ENCODE measurements at places on chromosomes 12 and 14.

GRCh38 chr14:100979780-100980179 is 76.3 kb upstream of the RTL1 start:
- peak; percentile 68 for DNase-seq

DNA sequence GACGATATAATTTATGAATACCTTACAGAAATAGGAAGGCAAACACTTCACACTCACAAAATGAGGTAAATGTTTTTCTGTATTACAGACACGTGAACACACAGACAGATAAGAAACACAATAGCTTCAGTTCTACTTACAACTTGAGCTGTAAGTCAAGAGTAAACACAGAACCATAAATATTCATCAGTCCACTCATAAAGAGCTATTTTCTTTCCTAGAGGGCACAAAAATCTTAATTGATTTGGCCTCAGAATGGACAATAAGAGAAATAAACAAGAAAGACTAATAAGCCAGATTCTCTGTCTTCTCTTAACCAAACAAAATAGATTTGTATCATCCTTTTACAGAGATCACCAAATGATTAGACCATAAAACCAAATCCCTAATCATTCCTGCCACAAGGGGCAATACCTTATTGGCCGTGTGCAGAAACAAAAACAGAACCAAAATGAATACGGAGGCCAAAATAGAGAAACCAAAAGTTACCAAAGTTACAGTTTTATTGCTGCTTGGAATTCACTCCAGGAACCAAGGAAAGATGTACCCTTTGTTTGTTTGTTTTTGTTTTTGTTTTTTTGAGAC is 38.1 kb upstream of the GARIN2 start:
- DNase-seq: peak; percentile 14

GRCh38 chr12:2922329-2922728 is 31.6 kb downstream of the TULP3 start:
- DNase-seq: peak; percentile 10

- DNase-seq: no peak
Measured at GRCh38 chr14:76923431-76924370, 97.5 kb downstream of the LRRC74A start.

DNA sequence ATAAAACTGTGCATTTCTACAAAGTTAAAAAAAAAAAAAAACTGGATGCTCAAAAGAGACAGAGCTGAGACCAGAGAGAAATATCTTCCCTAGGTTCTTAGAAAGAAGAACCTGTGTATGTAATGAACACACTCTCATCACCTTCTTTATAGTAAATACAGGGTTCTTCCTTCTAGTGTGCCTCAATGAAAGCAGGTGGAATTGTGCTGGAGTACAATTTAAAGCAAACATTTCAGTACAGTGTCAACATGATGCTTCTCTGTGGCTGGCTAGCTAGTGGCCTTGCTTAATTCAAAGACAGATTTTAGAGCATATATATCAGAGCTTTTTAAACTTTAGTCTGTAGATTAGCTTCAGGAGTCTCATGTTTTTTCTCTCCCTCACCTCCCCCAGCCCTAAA is 249.8 kb upstream of the ARHGAP5 start:
- DNase-seq: no peak

GRCh38 chr12:6092784-6093722 is 31.4 kb downstream of the VWF start:
- peak; percentile 83 for DNase-seq

DNA sequence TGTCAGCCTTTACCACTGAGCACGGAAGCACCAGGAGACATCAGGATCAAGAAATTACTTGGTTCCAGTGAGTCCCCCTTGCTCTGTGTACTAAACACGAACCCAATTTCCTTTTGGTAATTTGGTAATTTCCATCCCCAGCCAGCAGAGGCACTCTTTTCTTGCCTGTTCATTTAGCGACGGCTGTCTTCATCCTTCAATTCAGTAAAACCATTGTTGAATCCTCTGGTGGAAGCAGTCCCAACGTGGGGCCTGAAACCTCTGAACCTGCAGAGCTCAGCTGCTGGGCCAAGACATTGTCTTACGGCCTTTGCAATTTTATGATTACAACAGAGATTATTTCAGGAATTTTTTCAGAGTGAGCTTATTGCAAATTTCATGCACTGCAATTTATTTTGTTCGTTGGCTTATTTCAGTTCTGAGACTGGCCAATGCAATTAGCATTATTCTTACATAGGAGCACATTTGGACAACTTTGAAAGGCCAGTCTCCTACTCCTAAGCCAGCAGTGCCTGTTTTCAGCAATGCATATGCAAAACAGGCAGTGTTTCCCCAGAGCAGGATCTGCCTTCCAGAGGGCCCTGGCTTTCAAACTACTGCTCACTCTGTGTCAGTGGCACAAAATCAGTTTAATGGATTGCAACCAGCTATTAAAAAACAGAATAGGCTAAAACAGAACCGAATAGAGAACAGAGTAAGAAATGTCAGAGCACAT is 372.9 kb upstream of the TMEM132C start:
- DNase-seq: no peak

DNA sequence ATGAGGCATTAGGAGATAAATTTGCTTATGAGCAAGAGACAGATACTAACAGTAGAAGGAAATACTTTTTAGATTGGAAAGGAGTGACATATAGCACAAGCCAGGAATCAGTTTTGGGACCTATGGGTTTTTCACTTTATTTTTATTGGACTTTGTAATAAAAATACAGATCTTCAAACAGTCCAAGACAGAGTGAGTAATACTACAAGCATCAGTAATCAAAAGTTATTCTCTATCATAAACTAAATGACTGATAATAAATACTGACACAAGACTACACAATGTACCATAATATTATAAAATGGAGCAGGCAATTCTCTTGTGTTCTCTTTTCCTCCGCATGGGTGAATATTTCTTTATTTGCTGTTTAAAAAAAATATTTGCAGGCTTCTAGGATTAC is 85.8 kb downstream of the DERA start:
- DNase-seq: no peak

- no peak for DNase-seq
Measured at GRCh38 chr12:108373111-108373510, 34.0 kb upstream of the CMKLR1 start.

DNA sequence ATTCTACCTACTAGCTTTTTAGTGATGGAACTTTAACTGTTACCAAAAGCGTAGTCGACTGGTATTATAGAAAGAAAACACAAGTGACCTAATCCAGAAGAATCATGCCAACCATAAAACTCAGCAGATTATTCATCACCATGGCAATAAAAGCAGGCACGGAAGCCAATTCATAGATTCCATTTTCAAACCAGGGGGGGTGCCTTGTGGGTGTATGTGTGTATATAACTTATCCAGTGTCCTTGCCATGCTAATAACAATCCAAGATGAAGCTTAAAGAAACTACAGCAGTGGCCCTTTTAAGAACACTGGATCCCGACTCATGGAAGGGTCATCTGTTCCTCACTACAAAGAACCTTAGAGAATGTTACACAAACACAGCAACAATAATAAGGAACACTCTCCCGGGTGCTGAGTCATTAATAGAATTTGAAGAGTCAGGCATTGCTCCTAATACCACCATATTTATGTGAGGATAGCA is 61.0 kb downstream of the EPS8 start:
- peak; percentile 77 for DNase-seq

DNA sequence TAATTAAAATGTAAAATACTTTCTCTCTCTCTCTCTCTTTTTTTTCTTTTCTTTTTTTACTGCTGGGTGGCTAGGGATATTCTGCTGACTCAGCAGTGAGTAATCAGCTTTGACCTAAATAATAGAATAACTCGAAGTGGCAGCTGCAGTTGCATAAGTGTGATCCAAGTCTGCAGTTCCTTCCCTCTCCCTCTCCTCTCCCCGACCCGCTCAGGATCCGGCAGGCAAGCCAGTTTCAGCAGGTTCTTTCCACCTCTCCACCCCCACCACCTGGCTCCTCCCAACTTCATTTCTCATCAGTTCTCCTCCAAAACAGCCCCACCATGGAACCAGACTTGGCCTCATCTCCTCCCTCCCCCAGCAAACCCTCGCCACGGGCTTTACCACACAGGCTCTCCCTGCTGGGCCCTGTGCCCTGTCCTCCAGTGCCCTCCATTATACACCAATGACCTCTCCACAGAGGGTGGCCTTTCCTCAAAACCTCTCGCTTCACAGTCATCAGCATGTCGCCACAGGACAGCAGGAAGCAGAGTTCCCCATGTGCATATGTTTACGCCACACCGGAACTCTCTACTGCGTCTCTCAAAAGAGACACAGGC is 22.4 kb downstream of the SLC7A8 start:
- DNase-seq: peak; percentile 87

- no peak for DNase-seq
Measured at GRCh38 chr12:128844031-128844635, 9.1 kb upstream of the GLT1D1 start.

GRCh38 chr14:21091821-21092272 is 6.6 kb downstream of the ZNF219 start:
- no peak for DNase-seq

- no peak for DNase-seq
Measured at GRCh38 chr12:129082441-129082840, 229.2 kb downstream of the GLT1D1 start.

DNA sequence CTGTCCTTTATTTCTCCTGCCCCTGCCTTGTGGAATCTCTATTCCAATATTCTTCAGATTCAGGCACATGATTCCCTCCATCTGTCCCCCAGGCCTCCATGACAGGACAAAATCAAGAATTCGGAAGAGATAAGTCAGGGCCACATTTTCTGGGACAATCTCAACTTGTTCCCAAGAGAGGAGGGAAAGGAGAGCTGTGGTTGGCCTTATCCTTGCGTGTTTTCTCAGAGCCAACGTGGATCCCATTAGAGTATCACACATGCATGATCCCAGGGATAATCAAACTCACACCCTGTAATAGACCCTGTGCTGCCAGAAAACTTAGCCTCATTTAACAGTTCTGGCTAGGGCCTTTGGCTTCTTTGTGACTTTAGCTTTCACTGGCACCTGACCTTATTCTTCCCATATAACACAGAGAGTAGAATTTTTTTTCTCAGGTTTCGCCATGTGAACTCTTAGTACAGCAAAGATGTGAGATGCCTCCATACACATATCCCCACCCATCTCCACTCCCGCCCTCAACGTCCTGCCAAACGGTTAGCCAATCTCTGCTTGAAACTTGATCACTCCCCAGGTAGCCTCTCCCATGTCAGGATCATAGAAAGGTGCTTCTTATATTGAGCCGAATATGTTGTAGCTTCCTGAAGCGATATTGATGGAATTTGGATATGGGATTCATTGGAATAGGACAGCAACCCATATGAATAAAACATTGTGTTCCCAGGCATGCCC is 6.7 kb upstream of the KRT1 start:
- no peak for DNase-seq
